ENCODE measurements at places on chromosomes 5 and 9.
A peak's percentile ranks its signal among the peaks of the same experiment; 100 is the strongest.

DNA sequence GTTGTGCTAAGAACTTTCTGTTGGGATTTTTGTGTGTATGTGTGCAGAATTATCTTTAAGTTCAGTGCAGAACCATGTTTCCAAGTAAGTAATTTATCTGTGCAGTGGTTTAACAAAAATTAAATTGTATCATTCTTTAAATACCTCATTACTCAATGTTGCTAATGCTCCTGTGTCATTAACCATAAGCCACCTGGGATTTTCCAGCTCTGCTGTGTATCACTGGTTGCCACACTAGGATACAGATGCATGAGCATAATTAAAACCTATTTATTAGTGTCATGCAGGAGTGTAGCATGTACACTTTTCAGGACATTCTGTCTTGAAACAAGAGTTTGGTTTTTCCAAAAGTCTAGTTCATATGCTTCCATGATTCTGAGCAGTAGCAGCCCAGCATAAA, 120.4 kb upstream of the PTGER4 start:
- DNase-seq, result no peak

GRCh38 chr5:98880598-98880997, 48.2 kb downstream of the CHD1 start:
- no peak for DNase-seq

GRCh38 chr9:36665921-36666431, 93.3 kb downstream of the MELK start:
- DNase-seq, result no peak

DNA sequence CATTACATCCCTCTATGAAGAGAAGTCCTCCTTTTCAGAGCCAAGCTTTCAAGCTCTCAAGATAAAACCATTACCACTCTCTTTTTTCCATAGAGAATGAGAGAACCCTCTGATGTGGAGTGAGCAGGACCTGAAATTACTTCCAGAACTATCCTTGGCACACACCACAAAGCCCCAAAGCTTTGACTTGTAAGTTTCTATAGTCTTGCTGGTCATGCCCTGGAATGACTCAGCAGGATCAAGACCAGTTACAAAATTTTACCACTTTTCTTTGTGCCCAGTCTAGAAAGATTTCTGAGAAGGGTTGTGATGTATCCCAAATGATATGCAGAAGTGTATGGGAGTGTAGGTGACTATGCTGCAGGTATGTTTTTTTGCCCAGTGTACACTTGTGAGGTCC, 760.6 kb downstream of the TLE1 start:
- no peak for DNase-seq

DNA sequence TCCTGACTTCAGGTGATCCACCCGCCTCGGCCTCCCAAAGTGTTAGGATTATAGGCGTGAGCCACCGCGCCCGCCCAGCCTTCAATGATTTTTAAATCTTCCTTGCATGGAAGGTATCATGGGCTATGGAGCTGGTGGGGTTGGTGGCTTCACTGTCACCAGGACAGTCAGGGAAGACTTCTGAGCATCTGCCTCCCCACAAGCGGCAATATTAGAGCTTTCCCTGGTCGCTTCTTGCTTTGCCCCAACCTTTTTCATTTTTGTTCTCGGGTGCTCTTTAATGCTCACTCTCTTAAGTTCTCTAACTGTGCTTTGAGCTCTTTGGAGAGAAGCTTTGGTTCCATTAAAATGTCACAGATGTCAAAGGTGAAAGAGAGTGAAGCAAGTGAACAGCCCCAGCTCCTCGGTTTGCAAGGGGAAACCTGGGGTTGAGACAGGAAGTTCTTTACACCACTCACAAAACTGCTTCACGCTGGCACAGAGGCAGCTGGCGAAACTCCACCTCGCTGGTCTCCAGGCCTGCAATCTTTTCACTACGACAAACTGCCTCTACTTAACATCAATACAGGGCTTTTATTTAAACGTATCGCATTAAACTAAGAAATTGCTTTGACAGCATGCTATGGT, 142.5 kb upstream of the RETREG1 start:
- no peak for DNase-seq

DNA sequence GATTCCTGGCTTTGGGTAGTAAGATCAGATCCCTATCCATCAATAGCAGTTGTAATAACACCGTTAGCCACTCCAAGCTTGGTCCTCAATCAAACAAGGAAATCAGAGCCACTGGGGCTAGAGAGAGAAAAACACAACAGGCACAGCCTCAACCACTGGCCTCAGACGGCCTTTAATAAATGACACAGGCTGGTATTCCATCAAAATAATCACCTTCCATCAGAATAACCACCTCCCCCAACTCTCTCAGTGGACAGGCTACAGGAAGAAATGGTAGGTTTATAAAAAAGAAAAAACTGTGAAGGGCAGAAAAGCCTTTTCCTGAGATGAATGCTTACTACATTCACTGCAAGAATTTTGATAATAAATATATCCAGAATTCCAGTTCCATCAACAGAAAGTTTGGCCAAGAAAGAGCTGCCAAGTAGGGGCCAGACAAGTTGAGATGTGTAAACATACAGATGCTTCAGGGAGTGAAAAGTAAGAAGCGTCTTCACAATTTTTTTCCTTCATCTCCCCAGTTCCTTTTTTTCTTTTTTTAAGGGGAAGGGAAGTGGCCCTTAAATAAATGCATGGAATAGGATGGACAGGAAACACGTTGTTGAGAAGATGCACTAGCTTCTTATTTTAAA, 5.5 kb downstream of the FOXD1 start:
- peak; percentile 61 for DNase-seq

- DNase-seq, result no peak
Observed at GRCh38 chr9:135356796-135357195, 122.8 kb upstream of the PPP1R26 start.

DNA sequence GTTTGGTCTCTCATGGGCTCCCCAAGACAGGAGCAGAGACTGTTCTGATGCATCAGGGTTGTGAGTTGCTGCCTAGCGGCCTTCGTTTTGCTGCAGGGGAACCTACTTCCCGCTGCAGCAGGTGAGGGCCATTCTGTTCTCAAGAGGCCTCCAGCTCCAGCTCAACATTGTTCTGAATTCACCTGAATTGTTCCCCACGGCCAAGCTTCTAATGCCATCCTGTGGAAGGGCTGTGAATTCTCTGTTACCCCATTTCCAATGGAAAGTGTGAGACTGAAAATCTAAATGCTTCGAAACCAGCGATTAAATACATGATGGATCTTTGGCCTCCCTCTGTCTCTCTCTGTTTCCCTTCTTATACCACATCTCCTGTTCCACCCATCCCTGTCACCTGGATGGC, 349.1 kb upstream of the DAP start:
- no peak for DNase-seq

DNA sequence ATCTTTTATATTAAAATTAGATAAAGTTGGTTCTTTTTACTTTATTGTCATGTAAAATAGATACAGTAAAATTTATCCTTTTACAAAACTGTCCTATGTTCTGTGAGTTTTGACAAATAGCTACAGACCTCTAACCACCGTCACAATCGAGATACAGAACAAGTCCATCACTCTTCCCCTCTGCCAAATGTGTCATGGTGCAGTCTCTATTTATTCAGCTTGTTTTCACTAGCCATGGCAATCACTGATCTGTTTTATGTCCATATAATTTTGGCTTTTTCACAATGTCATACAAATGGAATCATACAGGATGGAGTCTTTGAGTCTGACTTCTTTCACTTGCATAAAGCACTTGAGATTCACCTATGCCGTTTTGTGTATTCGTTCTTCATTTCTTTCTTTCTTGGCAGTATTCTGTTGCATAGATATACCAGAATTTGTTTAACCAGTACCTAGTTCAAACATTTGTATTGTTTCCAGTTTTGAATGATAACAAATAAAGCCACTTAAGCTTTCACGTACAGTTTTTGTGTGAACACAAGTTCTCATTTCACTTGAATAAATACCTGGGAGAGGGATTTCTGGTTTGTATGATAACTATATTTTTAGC, 273.2 kb upstream of the MPDZ start:
- no peak for DNase-seq

DNA sequence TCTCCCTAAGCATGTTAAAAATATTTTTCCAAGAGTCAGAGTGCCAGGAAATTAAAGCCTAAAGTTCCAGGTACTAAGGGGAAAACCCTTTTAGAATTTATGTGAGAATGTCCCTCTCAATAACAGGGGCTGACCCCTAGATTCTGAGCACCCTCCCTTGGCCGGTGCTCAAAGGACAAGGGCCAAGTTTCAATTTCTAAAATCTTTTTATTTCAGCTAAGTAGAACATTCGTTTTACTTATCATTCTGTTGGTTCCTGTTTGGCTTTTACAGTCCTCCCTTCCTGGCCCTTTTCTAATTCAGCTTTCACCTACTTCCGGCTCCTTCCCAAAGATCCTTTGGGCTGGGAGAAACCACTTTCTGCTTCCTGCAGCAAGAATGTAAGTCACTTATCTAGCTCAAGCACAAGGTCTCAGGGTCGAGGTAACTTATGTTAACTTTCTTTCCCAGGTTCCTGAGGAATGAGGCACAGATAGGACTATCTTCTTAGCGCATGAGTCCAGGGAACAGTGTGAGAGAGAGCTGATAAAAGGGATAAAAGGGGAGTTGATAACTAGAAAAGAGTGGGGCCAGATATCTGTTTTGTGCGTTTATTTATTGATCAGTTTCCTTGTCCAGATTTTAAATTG, 34.6 kb upstream of the F2RL2 start:
- no peak for DNase-seq

GRCh38 chr5:95901676-95902627, 59.7 kb downstream of the ELL2 start:
- DNase-seq, result no peak

GRCh38 chr5:175698401-175699115, 40.7 kb downstream of the HRH2 start:
- DNase-seq, result no peak

Data from kidney glomerular epithelial cell (primary cell).